ENCODE measurements at places on chromosomes 3 and 15. TPM values are rescaled to one million over a fixed set of nuclear protein-coding genes. Genes with fewer than 3 reads are reported as not detected.
A peak's percentile ranks its signal among the peaks of the same experiment; 100 is the strongest.

The GABRG3 gene
- polyA plus RNA-seq, result not detected

GRCh38 chr15:47872869-47873432 is 155.6 kb downstream of the SEMA6D start:
- no peak overlapping the region for H3K4me3 ChIP-seq

The HES1 gene
- not detected for polyA plus RNA-seq

DNA sequence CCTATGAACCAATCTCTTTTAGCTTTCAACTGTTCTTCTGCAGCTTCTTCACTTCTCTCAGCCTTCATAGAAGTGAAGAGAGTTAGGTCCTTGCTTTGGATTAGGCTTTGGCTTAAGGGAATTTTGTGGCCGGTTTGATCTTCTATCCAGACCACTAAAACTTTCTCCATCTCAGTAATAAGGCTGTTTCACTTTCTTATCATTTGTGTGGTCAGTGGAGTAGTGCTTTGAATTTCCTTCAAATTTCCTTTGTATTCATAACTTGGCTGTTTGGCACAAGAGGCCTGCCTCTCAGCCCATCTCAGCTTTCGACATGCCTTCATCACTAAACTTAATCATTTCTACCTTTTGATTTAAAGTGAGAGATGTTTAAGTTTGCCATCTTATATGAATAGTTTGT is 21.7 kb downstream of the DZIP1L start:
- H3K36me3 ChIP-seq, result no peaks in the 10 kb centered on the region
- H3K4me3 ChIP-seq, result no peak overlapping the region
- no peak for DNase-seq
- H3K27ac ChIP-seq, result no peak overlapping the region
- no peaks in the 10 kb centered on the region for H3K4me1 ChIP-seq

DNA sequence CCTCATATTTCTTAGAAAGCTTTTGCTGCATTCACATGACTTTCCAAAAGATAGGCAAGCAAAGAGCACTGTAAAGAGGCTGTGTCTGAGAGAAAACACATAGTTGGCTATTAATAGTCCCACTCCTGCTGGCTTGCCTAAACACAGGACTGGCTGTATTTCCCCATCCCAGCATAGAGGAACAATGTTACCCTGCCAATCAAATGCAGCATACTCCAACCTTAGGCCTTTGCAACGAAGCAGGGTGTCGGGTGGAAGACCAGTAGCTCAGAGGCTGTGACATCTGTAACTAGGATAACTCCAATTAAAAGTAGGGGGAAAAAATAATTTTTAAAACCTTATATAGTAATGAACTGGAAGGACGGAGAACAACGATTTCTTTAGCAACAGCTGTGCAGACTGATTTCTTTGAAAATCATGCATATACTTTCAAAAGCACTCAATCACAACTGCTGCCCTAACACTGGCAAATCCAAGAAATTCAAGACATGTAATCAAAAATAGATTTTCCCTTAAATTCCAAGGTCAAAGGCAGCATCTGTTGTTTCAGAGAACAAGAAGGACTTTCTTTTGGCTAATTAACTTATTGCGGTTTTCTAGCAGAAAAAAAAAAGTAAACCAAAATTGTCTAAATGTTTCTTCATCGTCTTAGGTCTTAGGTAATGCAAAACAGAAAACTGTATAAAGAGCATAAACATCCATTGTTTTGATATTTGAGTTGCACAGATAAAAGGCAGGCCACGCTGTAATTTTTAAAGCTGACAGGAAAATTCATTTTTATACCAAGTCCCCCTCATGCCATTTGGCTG is 139.3 kb downstream of the TNIK start:
- H3K4me1 ChIP-seq, result peaks cover 12% of the 10 kb centered on the region
- H3K36me3 ChIP-seq, result no peaks in the 10 kb centered on the region
- DNase-seq, result no peak
- H3K27ac ChIP-seq, result no peak overlapping the region
- H3K27me3 ChIP-seq, result no peaks in the 10 kb centered on the region

DNA sequence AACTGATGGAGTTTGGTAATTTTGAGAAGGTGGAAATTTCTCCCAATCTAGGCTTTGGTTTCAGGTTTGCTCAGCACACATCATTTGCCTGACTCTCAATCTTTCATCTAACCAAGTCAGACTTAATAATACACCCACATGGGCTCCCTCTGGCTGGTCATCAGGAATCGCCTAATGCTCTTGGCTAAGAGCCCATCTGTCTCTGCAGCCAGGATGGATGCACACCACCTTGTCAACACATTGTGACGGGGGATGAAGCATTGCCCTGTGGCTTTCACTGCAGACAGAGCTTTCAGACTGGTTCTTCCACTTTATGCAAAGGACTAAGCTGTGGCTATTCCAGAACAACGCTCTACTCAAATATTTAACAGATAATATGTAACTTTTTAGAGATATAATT is 3.0 kb upstream of the HDGFL3 start:
- no peak overlapping the region for H3K4me3 ChIP-seq
- H3K36me3 ChIP-seq, result no peaks in the 10 kb centered on the region
- no peak for DNase-seq
- no peak overlapping the region for H3K27ac ChIP-seq

DNA sequence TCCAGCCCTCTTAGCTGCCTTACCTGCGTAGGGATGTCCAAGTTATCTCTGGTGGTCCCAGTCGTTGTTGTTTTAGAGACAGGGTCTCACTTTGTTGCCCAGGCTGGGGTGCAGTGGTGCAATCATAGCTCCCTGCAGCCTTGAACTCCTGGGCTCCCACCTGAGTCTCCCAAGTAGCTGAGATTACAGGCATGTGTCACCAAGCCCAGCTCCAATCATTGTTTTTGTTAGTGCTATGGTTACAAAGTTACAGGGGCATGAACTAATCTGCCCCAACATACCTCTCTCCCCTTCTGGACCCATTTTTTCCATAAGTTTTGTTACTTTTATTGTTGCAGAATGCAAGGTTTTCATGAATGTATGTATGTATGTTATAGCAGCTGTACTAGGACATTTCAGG is 54.7 kb downstream of the CTDSPL2 start:
- no peaks in the 10 kb centered on the region for H3K27me3 ChIP-seq
- peaks cover 26% of the 10 kb centered on the region for H3K36me3 ChIP-seq
- DNase-seq, result no peak
- H3K4me1 ChIP-seq, result no peaks in the 10 kb centered on the region
- no peak overlapping the region for H3K4me3 ChIP-seq

The PSMA4 gene
- 263 TPM for polyA plus RNA-seq

- DNase-seq, result no peak
- no peaks in the 10 kb centered on the region for H3K27me3 ChIP-seq
- H3K4me3 ChIP-seq, result no peak overlapping the region
These were observed 153.9 kb downstream of the VPS8 start for GRCh38 chr3:184965639-184966430.

The CHST2 gene
- 4.8 TPM for polyA plus RNA-seq

DNA sequence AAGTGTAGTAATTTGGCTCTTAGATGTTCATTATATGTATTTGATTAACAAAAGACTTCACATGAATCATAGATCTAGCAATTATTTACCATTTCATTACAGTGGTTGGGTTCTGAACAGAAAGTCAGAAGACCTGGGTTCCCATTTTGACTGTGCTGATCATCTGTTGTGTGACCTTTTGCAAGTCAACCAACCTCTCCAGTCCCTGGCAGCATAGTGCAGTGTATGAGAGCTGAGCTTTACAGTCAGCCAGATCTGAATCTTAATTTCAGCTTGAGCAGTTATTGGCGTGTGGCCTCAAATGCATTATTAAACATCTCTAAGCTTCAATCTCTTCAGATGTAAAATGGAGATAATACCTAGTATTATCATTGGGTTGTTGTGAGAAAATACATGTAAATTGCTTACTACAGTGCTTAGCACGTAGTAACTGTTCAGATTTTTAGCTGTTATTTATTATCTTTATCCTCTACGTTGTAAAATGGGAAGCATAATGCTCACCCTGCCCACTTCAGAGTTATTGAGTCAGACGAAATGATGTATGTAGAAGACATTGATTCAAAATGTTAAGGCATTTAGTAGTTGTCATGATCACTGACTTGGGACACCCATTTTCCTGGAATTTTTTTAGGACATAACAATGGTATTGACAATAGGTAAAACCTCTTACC is 104.0 kb downstream of the KLHL25 start:
- H3K27me3 ChIP-seq, result no peaks in the 10 kb centered on the region
- peak overlapping the region; percentile 100 for H3K4me3 ChIP-seq
- H3K36me3 ChIP-seq, result peaks cover 28% of the 10 kb centered on the region
- DNase-seq, result peak; percentile 42
- H3K27ac ChIP-seq, result peak overlapping the region; percentile 91
- peaks cover 78% of the 10 kb centered on the region for H3K4me1 ChIP-seq

The ANKDD1A gene
- polyA plus RNA-seq, result 0.35 TPM

DNA sequence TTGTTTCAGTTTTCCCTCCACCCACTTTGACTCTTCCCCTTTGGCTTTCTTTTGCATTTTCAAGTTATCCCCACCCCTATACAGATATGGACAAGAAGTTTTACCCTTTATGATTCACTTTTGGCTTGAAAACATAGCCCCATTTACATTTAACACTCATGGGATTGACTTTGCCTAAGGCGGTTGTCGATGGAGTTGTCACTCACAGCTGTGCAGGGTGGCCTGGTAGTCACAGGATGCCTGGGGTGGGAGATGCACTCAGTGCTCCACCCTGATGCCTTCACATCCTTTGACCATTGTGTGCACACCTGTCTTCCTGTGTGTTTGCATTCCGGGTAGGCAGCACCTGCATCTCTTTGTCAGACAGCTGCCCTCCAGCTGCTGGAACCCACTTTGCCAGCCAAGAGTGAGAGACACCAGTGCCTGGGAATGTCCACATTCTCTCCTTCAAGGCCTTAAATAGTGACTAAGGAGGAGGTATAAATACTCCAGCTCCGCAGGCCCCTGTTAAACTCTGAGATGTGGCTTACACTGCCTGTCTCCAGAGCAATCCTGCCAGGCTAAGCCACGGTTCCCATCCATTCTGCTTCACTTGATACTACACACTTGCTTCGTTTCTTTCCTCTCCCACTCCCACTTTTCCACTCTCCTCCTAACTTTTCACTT is 191.5 kb upstream of the SLC24A5 start:
- H3K4me3 ChIP-seq, result no peak overlapping the region
- H3K36me3 ChIP-seq, result no peaks in the 10 kb centered on the region
- H3K27me3 ChIP-seq, result no peaks in the 10 kb centered on the region
- no peak overlapping the region for H3K27ac ChIP-seq
- no peaks in the 10 kb centered on the region for H3K4me1 ChIP-seq

GRCh38 chr3:149581681-149582370 is 76.0 kb downstream of the WWTR1 start:
- H3K4me3 ChIP-seq, result no peak overlapping the region
- H3K4me1 ChIP-seq, result no peaks in the 10 kb centered on the region
- H3K36me3 ChIP-seq, result no peaks in the 10 kb centered on the region

- no peaks in the 10 kb centered on the region for H3K27me3 ChIP-seq
- no peak overlapping the region for H3K27ac ChIP-seq
- no peak overlapping the region for H3K4me3 ChIP-seq
- H3K4me1 ChIP-seq, result peaks cover 6% of the 10 kb centered on the region
- no peaks in the 10 kb centered on the region for H3K36me3 ChIP-seq
These were observed 15.1 kb upstream of the IQSEC1 start for GRCh38 chr3:13088028-13089006.

The PXYLP1 gene
- 4.4 TPM for polyA plus RNA-seq

- no peak for DNase-seq
- peaks cover 96% of the 10 kb centered on the region for H3K36me3 ChIP-seq
- no peak overlapping the region for H3K4me3 ChIP-seq
- H3K27ac ChIP-seq, result no peak overlapping the region
These were observed 85.1 kb downstream of the NUP210 start for GRCh38 chr3:13335059-13335458.

The RBP2 gene
- polyA plus RNA-seq, result not detected

- no peaks in the 10 kb centered on the region for H3K4me1 ChIP-seq
- H3K27ac ChIP-seq, result no peak overlapping the region
- no peaks in the 10 kb centered on the region for H3K36me3 ChIP-seq
- no peak overlapping the region for H3K4me3 ChIP-seq
- no peak for DNase-seq
These were observed 50.1 kb upstream of the CMC1 start for GRCh38 chr3:28191363-28191762.

The SNX4 gene
- polyA plus RNA-seq, result 27.9 TPM

- no peaks in the 10 kb centered on the region for H3K4me1 ChIP-seq
- H3K36me3 ChIP-seq, result no peaks in the 10 kb centered on the region
- no peak for DNase-seq
- H3K27me3 ChIP-seq, result peaks cover 14% of the 10 kb centered on the region
- H3K27ac ChIP-seq, result no peak overlapping the region
- no peak overlapping the region for H3K4me3 ChIP-seq
These were observed 38.6 kb downstream of the MOBP start for GRCh38 chr3:39505866-39506742.

- no peaks in the 10 kb centered on the region for H3K36me3 ChIP-seq
- no peak overlapping the region for H3K4me3 ChIP-seq
- no peak for DNase-seq
- no peaks in the 10 kb centered on the region for H3K27me3 ChIP-seq
- H3K27ac ChIP-seq, result no peak overlapping the region
These were observed 36.1 kb upstream of the LIMD1 start for GRCh38 chr3:45558431-45558830.

DNA sequence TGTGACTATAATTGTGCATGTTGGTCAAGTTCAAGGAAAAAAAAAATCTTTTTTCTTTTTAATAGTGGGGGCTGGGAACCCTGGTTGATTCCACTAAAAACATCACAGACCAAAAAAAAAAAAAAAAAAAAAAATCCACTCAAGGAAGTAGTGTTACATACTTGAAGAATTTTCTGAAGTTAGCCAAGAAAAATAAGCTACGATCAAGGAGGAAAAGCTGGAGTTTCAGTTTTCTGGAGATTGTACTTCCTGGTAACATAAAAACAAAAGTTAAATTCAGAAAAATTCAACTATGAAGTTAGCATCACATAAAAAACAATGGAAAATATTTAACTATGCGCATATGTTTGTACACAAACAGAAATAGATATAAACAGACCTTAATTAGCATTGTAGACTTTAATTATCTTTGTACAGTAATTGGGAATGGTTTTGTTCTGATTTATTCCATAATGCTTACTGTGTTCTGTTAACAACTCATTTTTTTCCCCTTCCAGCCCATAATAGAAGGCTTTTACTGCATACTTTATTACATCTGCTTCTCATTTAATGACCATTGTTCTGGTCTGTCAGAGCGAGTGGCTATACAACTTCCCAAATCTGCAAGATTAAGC is 194.3 kb downstream of the RORA start:
- DNase-seq, result no peak
- no peak overlapping the region for H3K27ac ChIP-seq
- H3K4me3 ChIP-seq, result no peak overlapping the region
- no peaks in the 10 kb centered on the region for H3K4me1 ChIP-seq

DNA sequence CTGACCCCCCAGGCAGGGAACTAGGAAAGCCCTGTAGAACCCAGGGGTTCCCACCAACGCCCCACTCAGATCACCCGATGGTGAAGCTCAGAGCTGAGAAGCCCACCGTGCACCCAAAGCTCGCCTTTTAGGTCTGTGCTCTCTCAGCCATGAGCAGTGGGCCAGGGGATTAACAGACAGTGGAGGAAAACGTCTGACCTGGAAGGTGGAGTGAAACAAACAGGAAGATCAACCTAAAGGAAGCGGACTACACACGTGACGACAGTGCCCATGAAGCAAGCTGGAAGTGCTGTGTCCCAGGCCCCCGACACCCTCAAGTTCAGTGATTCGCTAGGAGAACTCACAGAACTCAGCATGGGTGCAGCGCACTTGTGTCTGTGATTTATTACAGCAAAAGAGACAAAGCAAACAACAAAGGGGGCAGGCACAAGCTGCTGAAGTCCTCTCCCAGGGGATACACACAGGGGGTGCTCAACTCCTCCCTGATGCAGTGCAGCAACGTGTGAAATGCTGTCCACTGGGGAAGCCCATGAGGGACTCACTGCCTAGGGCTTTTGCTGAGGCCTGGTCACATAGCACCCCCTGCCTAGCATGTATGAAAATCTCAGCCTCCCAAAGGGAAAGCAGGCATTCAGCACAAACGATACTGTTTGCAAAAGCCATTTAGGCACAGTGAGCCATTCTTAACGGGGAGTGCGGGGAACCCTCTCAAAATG is 43.5 kb downstream of the CFAP92 start:
- H3K27me3 ChIP-seq, result no peaks in the 10 kb centered on the region
- H3K36me3 ChIP-seq, result no peaks in the 10 kb centered on the region
- DNase-seq, result no peak
- H3K4me1 ChIP-seq, result no peaks in the 10 kb centered on the region

The NOX5 gene
- polyA plus RNA-seq, result not detected
